ENCODE measurements at places on chromosomes 3 and 15. TPM values are rescaled to one million over a fixed set of nuclear protein-coding genes. Genes with fewer than 3 reads are reported as not detected.

Gene PATL2
- 17.2 TPM for total RNA-seq

GRCh38 chr3:175941352-175941751 is 1082.2 kb downstream of the NAALADL2 start:
- DNase-seq = no peak

- DNase-seq = no peak
Observed at GRCh38 chr15:42332331-42332730, 27.0 kb upstream of the CAPN3 start.

GRCh38 chr3:41874022-41874421 is 87.9 kb downstream of the ULK4 start:
- DNase-seq = no peak

All from activated CD4-positive, alpha-beta memory T cell treated with anti-CD3 and anti-CD28 coated beads for 36 hours (primary cell).